Kidney tubule cell (primary cell): ENCODE measurements at places on chromosomes 1 and 21.

DNA sequence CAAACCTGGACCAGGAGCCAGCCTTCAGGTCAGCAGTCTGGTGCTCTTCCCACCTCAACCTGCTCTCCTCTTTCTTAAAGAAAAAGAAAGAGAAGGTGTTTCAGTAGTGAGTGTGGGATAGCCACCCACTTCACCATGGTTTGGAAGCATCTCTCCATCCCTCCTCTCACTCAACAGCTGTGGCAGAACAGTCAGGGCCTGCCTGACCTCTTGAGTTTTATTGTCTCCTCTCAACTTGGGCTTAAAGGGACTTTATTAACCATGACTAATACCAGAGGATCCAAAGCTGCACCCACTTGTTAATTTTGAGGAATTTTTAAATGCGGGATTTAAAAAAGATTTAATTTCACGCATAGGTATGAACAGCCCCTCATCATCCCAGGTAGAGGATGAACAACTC is 570 bp upstream of the VASH2 start:
- no peak for DNase-seq

- DNase-seq = no peak
Measured at GRCh38 chr1:205365945-205366463, 9.3 kb upstream of the KLHDC8A start.

DNA sequence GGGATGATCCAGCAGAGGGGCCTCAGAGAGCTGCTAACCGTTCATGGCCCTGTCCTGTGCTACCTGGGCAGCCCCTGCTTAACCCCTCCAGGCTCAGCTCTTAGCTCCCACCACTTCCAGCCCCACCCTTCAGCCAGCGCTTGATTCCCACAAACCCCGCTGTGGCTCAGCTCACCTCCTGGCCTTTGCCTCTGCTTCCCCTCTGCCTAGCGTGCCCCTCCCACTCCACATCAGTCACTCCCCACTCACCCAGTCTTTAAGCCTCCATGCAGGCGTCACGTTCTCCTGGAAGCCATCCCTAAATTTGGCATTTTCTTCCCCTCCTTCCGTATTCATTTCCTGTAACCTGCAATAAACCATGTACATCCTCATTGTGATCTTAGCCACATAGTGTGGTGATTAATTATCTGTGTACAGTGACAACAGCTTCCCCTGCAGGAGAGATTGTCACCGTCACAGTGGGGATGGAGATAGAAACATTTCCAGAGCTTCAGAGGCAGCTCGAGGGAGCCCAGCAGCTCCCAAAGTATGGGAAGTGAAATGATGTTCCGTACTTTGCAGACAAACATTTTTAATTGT is 65.5 kb downstream of the EPHB2 start:
- DNase-seq = peak; percentile 21

DNA sequence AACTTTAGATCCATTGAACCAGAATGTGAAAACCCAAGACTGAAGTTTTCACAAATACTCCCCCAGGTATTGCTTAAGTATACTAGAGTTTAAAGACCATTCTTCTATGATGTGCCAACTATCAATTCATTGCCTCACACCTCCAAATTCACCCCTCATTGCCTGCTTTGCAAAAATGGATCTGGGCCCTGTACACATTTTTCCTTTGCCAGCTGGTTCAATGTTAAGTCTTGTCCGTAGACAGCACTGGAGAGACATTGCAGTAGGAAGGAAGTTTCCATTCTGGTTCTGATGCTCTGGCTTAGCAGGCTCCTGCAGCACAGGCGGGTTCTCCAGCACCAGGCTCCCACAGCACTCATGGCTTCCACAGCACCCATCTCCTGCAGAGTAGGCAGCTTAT is 130.0 kb downstream of the PROX1 start:
- no peak for DNase-seq

DNA sequence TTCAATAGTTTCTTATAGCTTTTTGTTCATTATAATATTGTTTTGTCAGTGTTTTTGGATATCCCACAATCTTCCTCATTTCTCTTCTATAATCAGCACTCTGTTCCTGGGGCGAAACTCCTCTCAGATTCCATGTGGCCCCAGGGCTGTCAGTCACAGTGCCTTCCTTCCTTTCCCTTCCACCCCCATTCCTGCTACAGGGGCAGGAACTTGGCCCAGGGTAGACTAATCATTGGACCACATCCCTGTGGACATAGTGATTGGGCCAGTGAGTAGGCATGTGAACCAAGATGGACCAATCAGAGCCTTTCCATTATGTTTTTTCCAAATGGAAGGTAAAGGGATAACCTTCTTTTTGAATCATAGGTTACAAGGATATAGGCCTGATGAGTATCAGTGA is 78.3 kb downstream of the PGM1 start:
- DNase-seq = peak; percentile 33
